GM20000 (cell line): ENCODE measurements at places on chromosomes 4 and X.
A peak's percentile ranks its signal among the peaks of the same experiment; 100 is the strongest.

DNA sequence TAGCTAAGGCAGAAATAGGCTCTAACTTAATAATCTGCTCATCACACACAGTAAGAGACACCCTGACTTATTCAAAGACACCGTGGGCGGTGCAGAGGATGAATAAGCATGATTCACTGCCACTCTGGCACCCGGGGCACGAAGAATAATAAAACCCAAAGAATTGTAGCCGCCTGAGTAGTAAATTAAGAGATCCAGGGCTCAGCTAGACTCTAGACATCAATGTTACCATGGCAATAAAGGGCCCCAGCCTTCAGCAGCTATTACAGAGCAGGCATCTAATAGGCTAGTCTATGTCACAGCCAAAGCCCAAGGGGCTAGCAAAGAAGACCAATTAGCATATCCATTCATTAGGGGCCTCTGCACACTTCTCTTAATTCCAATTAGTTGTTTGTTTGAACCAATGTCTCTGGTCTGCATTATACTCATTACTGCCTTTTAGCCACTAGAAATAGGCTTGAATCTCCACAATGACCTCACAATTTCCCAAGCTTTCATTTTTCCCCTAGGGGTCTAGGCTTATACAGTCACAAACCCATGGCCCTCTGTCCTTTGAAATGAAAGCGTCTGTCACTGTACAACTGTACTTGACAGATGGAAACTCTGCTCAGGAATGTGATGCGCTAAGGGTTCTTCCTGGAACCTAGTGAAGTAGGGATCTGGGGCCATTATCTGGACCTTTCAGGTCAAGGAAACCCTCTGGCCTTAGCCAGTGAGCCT, 3.0 kb upstream of the ATP1B4 start:
- DNase-seq = no peak

DNA sequence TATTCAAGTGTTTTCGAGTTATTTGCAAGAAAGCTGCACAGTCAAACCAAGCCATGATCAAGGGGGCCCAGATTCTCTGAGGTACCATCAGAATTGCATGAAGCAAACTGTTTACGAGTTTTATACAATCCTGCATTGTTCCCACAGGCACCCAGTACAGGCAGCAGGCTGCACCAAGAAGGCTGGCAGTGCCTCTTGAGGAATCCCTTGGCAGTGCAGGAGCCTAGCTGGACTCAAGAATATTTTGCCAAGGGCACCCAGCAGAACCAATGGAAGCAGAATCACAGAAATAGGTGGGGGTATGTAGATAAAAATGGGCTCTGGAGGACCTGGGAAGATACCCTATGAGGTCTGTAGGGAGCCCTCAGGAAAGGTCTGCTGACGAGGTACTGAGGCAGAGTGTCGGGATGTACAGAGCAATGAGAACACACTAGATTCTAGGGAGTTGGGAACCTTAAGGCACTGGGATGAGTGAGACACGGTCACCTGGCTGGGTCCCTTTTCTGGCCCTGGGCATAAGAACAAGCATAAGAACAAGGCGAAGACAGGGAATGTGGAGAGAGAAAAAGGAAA, 2.5 kb upstream of the PLP1 start:
- no peak for DNase-seq

DNA sequence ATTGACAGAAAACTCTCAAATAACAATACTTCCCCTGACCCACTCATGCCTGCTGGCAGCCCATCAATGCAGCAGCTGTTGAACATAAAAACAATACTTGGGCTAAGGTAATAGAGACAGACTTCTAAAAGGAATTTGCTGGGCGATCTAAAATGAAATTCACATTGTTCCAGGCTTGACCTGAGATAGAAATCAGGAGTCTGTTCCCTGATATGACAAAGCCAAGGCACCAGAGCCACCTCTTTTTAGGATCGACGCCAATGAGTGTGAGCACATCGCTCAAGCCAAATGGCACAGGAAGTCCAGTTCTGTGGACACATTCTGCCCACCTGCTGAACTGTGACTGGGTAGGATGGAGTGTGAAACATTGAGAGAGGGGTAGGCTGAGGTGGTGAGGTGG, 4.9 kb downstream of the SEPTIN11 start:
- no peak for DNase-seq

- no peak for DNase-seq
Observed at GRCh38 chrX:5236096-5236495, 992.6 kb downstream of the NLGN4X start.

DNA sequence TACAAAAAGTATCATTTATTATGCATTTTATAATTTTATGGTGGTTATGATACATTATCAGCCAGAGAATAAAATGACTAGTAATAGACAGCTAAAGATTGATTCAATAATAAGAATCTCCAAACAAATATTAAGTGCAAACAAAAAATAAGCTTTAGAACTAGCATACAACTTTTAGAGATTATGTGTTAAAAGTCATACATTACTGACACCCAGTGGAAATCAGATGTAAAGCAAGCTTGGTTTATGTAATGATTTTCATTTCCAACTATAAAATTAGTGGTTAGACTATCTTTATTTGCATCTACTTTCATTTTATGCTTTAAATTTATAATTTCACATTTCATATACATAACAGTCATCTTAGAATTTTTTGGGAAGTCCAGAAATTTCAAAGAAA, 57.7 kb downstream of the IL13RA2 start:
- no peak for DNase-seq

DNA sequence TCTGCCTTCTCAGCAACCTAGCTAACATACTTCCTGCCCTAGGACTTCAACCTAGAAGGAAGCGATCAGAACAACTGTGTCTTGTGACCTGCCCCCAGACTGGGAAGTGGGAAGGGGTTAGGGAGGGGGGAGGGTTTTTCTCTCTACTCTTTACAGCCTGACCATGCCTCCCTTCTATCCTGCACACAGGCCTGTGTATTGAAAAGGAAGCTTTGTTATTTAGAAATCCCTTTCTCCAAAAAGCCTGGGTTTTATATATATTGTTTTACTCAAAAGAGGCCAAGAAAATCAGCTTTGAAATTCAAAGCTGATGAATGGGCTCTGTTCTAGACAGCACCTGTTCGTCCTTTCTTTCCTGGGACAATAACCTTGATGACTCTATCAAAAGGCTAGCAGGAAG, 35.2 kb upstream of the SMS start:
- DNase-seq = no peak

DNA sequence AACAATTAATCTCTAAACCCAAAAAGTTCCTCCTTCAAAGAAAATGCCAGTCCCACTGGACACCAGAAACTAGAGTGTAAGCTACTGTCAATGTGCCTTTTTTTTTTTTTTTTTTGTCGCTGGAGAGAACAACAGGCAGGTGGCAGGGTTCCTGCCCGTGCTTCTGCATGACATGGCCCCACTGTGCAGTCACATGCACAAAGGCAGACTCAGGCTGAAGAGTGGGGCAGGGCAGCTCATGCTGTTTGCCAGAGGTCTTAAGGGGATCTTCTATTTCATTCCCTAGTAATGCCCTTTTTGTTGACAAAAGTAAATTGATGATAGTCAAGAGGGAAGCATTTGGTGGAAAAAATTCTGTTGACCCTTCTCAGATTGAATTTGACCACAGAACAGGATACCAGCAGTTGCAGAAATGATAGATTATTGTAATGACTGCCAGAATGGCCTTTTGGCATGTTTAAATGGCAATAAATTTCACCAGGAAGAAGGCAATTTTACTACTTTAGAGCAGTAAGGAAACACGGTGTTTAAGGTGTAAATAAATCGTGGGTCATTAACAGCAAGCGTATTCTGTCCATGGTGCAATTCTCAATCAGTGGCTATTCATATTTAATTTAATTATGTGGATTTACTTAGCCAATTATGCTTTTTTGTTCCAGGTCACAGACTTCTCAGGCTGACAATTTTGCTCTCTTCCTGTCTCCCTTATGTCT, 80.9 kb downstream of the NKX6-1 start:
- no peak for DNase-seq

GRCh38 chr4:10342866-10343265, 114.4 kb downstream of the ZNF518B start:
- DNase-seq = no peak

DNA sequence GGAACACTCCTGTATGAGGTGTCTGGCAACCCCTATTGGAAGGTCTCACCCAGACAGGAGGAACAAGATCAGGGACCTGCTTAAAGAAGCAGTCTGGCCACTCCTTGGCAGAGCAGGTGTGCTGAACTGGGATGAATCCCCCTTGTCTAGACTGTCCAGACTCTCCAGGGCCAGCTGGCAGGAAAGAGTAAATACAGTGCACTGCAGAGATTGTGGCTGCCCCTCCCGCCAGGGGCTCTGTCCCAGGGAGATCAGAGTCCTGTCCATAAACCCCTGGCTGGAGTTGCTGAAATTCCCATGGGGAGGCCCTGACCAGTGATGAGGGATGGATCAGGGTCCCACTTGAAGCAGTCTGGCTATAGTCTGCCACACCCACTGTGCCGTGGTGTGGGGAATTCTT, 17.7 kb downstream of the STPG2 start:
- DNase-seq = no peak

DNA sequence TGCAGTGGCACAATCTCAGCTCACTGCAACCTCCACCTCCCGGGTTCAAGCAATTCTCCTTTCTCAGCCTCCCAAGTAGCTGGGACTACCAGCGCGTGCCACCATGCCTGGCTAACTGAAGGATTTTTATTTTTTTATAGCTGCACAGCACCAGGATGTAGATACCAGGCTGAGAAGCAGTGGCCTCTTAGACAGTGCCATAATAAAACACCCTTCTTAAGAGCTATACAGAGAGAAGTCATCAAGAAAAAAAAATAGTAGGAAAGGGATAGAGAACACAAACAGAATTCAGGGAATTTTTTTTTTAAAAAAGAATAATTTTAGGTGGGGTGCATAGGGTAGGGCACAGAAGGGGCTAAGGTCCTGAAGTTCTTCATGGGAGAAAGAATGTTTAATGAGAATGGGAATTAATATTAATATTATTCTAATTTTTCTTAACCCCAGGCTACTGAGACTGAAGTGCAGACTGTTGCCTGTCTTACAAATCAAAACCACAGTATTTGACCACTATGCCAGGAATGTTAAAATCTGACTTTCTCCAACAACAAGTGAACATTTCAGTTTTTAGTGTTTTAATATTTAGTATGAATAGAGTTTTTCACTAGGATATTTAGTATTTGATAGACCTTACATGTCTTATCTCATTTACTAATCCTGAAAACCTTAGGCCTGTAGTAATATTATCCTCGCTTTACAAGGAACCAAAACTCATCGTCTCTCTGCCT, 146.7 kb downstream of the KCNIP4 start:
- DNase-seq = no peak

DNA sequence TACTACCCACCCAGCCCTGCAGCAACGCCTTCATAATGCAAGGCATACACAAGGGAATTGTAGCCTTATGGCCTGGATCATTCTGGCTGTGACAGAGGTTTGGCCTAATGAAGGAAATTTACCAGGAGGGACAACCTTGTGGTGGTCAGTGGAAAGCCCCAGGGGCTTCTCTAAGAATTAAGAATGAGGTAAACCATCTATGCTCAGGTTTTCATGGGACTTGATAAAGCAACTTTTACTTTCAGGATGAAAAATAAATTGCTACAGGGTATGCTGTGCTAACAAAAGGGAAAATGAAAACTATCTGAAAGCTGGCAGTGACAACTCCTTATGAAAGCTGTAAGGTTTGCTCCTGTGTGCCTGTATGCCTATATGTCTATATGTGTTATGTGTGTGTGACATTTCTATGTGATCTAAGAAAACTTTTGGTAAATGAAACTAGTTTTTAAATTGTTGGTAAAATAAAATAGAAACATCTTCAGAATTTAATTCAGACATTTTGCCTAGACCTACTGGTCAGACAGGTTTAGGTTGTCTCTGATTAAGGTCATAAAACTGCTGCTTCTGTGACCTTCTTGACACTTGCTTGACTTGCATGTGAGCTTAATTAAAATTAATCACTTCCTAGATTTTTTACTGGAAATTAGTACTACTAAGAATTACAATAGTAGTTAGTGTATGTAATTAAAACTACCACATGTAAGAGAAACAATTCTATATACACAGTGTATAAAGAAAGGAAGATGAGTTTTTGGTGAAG, 19.9 kb upstream of the TXK start:
- no peak for DNase-seq

- DNase-seq = no peak
Observed at GRCh38 chr4:70930530-70931256, 28.5 kb downstream of the MOB1B start.

GRCh38 chr4:55123791-55124190, 1.6 kb downstream of the KDR start:
- no peak for DNase-seq

DNA sequence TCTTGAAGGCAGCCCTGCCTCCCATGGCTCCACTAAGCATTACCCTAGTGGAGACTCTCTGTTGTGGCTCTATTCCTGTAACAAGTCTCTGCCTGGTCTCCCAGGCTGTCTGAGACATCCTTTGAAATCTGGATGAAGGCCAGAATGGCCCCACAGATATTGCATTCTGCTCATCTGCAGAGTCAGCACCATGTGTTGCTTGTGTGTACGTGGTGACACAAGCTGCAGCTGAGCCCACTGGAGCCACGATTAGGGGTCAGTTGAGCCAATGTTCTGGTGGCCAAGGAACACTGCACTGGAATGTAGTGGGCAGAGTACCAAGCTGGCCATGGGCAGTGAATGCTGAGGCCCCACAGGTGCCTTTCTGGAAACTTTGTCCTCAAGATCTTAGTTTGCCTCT, 29.2 kb downstream of the GRID2 start:
- DNase-seq = no peak

DNA sequence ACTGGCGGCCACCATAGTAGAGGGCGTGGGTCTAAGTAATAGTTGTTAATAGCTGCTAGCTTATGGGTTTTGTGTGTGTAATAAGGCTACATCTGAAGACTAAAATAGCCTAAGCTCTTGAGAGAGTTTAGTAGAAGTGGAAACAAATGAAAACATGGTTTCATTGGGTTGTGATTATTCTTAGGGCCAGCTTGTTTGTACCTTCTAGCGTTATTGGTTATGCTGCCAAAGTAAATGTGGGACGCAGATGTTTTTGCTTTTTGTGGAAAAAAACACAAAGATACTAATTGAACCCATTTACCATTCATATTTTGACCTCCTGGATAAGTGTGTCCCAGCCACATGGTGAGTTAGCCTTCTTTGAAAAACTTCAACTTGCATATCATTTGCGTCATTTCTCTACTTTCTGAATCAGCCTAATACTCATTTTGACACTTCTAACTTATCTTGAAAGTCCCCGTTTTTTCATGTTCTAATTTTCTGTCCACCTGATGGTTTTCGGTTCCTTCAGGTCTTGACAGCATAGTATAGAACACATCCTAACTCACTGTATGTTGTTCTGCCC, 305.3 kb downstream of the FRMPD4 start:
- DNase-seq = peak; percentile 12

- DNase-seq = no peak
Observed at GRCh38 chr4:121056066-121056465, 16.3 kb downstream of the NDNF start.

DNA sequence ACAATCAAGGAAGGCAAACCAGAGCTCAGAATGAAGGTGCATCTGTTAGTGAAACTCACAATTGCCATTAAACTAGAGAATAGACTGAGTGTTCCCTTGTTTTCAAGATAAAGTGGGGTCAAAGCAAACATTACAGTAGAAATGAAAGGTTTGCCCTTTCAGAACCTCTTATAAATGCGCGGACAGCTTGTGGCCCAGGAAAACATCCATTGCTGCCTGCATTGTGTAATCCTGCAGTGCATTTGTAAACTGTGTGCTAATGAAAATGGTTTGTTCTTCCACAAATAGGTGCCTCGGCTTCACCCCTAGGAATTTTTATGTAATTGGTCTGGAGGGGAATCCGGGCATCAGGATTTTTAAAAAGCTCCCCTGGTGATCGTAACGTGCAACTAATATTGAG, 62.8 kb downstream of the SNX25 start:
- no peak for DNase-seq

- no peak for DNase-seq
Observed at GRCh38 chrX:38607976-38608375, 46.6 kb downstream of the TSPAN7 start.
